ENCODE measurements at places on chromosomes 1 and 21.

DNA sequence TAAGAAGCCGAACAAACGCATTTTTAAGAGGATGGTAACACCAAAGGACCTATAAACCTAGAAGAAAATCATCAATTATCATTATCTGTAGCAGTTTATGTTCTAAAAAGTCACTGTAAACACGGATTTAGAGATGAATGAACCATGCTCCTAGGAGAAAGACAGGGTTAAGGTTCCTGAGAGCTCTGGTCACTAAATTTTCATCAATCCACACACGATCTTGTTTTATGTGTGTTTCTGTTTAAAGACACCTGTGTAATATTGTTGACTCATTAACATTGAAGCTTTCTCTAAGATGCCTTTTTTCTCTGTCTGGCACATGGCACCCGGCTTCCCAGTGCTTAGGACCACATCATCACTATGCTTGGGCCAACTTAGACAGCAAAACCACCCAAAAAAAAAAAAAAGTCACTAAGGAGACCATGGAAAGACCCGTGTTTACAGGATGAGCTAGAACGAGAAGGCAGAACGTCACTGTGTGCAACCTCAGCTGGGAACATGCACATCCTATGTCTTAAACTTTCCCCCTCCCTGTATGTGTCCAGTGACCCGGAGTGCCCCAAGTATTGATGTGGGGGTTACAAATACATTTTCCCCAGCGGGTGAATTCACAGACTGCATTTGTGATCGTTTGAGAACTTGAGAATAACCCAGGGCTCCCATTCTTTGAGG lies 55.8 kb upstream of the PDE9A start:
- no peak for DNase-seq

DNA sequence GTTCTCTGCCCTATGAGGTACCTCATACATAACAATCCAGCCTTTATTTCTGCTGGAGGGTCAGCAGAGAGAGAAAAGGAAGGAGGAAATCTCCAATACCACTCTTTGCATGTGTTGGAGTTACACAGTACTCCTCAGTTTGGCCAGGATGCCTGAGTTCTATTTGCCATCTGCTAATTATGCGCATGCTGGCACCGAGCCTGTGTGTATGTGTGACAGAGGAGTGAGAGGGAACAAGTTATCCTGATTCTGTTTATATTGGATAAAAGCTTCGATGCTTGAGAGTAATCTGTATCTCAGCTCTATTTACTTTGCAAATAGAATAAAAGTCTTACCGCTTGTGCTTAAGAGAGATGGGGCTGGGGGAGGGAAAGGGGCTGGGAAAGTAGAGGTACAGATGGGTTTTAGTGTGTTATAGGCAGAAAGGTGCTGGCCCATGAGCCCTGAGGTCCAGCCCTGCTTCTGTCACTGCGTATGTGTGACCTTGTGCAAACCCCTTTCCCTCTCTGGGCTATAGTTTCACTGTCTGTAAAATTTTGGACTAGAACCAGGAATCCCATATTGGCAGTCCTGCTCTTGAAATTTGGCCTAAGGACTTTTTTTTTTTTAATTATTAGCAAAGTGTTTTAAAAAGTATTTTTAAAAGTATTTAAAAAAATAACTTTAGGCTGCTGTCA lies 54.5 kb upstream of the PLXNA2 start:
- DNase-seq: no peak

DNA sequence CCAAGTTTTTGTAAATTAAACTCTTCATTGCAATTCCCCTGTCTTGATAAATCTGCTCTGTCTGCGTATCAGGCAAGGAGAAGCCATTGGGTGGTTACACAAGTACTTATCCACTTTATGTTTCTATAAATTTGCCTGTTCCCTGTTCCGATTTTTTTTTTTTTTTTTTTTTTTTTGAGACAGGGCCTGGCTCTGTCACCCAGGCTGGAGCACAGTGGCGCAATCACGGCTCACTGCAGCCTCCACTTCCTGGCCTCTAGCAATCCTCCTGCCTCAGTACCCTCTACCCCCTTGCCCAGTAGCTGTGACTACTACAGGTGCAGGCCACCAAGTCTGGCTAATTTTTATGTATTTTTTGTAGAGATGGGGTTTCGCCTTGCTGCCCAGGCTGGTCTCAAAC lies 11.1 kb upstream of the CSRP1 start:
- DNase-seq: no peak

DNA sequence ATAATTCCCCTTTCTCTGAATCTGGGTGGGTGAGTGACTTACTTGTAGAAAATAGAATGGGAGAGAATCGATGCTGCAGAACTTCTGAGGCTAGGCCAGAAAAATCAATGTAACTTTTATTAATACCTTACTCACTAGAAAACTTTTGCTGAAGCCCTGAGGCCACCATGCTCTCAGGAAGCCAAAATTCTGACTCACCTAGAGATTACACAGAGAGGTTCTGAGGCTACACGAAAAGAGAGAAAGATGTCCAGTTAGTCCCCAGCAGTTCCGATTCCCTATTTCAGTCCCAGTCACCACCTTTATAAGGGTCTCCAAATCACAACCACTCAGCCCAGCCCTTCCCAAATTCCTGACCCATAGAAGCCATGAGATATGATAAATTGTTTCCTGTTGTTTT lies 135.2 kb downstream of the NTPCR start:
- DNase-seq: no peak

- DNase-seq: no peak
Measured at GRCh38 chr21:45305836-45306235, 18.1 kb upstream of the POFUT2 start.

- no peak for DNase-seq
Measured at GRCh38 chr1:223137455-223138085, 5.5 kb downstream of the TLR5 start.

DNA sequence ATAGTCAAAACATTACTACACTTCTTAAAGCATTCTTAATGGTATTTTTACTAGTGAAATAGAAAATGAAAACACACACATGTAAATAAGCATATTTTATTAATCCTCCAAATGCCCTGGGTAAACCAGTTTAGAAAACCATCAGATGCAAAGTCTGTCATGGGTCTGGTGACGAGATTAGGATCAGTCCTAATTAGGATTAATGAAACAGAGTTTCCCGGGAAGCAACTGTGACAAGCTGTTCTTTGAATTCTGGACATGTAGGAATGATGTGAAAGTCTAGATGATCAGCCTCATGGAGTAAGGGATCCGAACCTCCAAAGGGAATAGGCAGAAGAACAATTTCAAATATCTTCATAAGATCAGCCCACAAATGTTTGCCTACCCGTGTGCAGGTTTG lies 250.2 kb downstream of the KIF26B start:
- DNase-seq: no peak

DNA sequence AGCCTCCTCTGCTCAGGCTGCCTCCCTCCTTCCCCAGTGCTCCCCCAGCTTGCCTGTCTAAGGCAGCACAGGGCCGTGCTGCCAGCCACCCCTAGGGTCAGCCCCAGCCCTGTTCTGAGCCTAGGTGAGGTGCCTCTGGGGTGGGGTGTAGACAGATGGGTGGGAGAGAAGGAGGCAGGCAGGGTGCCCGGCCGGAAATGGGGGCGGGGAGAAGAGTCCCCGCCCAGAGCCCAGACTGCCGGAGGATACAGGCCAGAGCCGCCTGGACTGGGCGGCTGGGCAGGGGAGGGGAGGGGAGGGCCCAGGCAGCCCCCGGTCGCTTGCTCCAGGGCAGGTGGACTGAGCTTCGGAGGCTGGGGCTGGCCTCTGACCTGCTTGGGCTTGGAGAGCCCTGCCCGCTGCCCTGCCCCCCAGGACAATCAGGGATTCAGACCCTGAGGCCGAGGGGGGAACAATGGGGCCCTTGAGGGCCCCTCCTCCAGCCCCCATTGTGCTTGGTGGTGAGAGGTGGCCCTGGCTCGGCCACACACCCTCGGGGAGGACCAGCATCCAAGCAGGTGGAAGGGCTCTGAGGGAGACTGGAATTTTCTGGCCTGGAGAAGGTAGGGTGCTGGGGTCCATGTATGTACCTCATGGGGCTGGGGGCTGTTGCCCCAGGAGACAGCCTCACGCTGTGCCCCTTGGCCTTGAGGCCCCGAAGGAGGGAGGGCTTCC lies at the start of gene GJC2:
Gene GJC2, plus strand, starts transcription at position 525 of the 714 bp plus-strand sequence. CDS start 7,829 bp downstream, outside the sequence.
- DNase-seq: no peak

- no peak for DNase-seq
Measured at GRCh38 chr21:16037421-16037955, 307.7 kb downstream of the USP25 start.

DNA sequence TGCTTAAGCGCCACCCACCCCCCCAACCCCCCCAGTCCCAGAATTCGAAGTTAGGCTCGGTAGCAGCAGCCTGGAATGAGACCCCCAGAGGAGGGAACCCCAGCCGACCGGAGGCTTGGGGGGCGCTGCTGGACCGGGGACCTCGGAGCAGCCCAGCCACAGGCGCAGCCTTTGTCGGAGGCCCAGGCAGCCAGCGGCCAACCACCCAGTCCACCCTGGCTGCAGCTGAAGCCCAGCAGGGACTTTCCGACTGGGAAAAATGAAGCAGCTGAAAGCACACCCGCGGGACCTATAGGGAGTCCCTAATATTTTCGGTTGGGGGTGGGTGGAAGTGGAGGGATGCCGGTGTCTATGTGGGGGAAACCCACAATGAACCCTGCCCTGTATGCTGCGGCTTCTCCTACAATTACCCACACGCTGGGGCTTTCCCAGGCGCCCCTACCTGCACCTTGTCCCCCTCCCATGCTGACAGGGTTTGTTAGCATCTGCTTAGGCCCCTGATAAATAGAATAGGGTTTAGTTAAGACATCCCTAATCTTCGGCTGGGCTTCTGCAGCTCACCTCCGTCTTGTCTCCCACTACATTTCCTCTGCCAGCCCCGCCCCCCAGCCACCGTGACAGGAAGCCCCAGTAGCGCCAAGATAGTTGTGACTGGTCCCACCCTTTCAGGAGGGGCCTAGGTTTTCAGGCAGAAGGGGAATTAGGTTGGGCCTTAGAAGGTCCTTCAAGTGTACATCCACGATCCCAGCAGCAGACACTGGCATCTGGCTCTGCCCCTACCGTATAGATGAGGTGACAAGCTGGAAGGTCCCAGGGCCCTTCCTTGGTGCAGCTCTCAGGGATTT lies 838 bp downstream of the CCDC28B start:
- no peak for DNase-seq

GRCh38 chr1:37901893-37902225 lies 42.5 kb upstream of the MTF1 start:
- no peak for DNase-seq

DNA sequence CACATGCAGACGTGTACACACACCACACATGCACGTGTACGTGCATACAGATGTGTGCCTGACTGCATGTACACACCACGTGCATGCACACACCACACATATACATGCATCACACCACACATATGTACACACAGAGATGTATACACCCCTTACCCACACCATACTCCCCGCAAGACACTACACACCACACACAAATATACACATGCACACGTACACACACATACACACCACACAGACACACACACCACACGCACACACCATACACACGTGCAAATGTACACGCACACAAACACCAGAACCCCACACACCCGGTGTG lies 9.7 kb downstream of the ITGB2 start:
- no peak for DNase-seq

- no peak for DNase-seq
Measured at GRCh38 chr1:205961991-205962820, 18.9 kb upstream of the SLC26A9 start.

DNA sequence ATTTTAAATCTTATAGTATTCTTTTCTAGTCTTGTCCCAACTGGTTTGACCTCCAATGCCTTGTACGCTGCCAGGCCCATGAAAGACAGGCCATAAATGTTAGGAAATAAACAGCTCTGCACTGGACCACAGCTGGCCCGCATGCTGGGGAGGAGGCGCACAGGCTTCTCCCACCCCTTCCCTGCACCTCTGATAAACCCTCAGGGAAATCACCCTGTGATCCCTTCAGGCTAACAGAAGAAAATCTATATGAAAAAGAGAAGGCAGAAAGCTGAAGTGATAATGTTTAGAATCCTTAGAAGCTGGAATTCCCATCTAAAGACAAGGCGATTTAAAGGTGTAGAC lies 41.5 kb downstream of the COLGALT2 start:
- DNase-seq: no peak

- DNase-seq: no peak
Measured at GRCh38 chr1:85654066-85654782, 54.0 kb downstream of the ZNHIT6 start.

All from AG09319 (cell line).